ENCODE measurements at places on chromosomes 5 and 9.

- DNase-seq = no peak
Measured at GRCh38 chr9:130518233-130518632, 61.1 kb upstream of the FUBP3 start.

- no peak for DNase-seq
Measured at GRCh38 chr5:136053336-136054141, 24.8 kb downstream of the TGFBI start.

GRCh38 chr5:65539827-65540226 is 23.1 kb downstream of the CENPK start:
- no peak for DNase-seq

DNA sequence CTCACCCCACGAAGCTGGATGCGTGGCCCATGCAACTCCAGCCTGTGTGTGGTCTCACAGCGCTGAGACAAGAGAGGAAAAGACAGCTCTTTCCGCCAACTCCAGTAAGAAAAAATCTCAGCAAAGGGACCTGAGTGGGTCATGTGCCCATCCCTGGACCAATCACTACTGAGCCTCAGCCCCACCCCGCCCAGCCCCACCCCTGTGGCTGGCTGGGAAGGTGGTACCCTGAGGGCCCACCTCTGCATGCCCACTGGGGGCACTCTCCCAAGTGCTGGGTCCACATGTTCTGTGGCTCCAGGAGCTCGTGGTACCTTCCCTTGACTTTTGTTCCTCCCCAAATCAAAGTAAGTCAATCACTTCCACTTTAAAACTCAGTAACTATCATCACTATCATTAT is 105.1 kb upstream of the SMIM23 start:
- no peak for DNase-seq

DNA sequence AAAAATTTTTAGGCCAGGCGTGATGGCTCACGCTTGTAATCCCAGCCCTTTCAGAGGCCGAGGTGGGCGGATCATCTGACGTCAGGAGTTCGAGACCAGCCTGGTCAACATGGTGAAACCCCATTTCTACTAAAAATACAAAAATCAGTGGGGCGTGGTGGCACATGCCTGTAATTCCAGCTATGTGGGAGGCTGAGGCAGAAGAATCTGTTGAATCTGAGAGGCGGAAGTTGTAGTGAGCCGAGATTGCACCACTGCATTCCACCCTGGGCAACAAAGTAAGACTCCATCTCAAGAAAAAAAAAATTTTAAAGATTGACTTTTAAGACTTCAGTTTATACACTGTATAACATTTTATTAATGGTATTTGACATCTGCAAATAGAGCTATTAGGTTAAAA is 60.1 kb upstream of the GNAQ start:
- no peak for DNase-seq

DNA sequence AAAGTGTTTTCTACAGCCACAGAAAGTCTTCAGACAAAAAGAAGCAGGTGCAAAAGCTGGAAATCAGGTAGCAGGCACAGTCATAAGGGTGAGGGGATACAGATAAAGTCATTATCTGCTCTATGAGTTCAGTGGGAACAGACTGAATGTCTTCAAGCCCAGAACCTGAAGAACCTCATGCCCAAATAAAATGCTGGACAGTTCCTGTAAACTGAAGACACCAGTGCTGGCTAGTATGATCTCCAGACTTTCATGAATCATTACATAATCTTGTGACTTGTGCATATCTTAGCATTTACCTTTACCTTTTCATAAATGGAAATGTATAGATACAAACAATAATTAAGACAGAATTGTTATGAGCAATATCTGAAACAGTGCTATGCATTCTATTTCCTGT is 728.7 kb downstream of the DNAH5 start:
- DNase-seq = no peak

DNA sequence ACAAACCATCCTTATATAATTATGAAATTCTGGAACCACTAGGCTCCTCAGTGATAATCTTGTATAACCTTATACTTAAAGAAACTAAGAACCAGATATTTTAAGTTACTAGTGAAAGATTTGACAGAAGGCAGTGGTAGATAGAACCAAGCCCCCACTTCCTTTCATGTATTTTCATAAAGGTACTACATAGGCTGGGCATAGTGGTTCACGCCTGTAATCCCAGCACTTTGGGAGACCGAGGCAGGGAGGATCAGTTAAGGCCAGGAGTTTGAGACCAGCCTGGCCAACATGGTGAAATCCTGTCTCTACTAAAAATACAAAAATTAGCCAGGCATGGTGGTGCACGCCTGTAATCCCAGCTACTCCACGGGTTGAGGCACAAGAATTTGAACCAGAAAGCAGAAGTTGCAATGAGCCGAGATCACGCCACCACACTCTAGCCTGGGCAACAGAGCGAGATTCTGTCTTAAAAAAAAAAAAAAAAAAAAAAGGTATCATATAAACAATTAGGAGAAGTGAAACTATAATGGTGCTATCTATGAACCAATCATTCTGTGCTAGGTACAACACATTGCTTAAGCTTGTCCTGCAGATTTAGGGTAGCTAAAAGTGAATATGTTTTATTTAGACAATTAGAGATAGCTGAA is 27.9 kb upstream of the DTWD2 start:
- DNase-seq = no peak

DNA sequence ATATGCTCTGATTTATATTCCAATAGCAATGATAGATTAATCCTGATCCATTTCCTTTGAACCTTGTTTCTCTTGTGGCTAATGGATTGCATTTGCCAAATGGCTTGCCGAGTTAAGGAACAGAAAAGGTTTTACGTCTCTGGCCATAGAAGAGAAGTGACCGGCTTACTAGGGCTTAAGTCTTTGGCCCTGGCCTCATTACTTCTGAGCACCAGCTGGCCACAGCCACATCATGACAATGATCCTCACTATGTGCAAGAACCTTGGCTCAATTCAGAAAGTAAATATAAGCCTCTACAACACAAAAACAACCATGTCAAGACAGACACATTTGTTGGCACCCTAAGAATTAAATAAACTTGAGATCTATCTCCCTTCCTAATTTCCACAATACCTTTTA is 46.1 kb downstream of the ZNF608 start:
- no peak for DNase-seq

DNA sequence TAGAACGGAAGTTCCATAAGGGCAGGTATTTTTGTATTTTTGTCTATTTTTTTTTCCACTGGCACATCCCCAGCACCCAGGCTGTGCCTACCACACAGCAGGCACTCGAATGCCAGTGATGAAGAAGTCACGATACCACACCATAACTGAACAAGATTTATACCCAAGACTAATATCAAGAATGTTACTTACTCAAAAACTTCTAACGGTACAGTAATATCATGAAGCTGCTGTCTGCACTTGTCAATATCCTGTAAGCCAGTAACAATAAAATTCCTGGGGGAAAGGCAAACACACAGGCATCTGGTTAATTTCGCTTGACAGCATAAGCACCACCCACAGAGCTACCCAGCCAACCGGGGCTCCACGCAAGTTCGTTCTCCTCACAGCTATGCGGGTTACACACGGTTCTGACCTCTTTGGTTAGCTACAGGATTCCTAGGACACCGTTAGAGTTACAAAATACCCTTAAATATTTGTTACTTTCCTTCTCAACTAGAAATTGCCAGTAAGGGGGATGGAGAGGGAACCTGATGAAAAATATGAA is 1.3 kb downstream of the MED10 start:
- DNase-seq = no peak

DNA sequence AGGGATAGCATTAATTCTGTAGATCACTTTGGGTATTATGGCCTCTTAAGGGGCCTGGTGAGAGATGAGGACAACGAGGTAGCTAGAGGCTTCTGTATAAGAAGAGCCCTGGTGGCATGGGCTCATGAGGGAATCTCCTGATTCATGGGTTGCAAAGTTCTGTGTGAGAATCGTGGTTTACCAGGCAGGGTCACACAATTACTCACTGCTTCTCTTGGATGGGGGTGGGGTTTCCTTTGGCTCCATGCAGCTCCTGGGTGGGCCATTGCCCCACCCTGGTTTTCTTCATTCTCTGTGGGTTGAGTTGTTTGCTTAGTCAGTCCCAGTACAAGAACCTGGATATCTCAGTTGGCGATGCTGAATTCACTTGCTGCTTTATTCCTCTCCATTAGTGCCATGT is 30.9 kb upstream of the TNFSF15 start:
- no peak for DNase-seq

DNA sequence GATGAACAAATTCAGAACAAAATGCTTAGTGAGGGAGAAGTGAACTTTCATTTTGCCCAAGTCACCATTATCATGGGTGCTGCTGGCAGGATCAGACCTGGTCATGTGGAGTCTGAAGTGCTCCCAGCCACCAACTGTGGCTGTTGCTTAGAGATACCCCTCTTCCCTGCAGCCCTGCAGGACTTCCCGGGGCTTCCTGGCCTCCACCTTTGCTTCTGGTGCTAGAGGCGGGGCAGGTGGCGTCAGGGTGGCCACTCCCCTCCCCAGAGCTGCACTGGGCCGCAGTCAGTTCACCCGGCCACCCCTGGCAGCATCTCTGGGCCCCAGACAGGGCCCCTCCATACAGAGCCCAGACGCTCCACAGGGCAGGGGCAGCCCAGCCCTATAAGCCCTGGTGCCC is 30.0 kb upstream of the SLC12A7 start:
- no peak for DNase-seq

DNA sequence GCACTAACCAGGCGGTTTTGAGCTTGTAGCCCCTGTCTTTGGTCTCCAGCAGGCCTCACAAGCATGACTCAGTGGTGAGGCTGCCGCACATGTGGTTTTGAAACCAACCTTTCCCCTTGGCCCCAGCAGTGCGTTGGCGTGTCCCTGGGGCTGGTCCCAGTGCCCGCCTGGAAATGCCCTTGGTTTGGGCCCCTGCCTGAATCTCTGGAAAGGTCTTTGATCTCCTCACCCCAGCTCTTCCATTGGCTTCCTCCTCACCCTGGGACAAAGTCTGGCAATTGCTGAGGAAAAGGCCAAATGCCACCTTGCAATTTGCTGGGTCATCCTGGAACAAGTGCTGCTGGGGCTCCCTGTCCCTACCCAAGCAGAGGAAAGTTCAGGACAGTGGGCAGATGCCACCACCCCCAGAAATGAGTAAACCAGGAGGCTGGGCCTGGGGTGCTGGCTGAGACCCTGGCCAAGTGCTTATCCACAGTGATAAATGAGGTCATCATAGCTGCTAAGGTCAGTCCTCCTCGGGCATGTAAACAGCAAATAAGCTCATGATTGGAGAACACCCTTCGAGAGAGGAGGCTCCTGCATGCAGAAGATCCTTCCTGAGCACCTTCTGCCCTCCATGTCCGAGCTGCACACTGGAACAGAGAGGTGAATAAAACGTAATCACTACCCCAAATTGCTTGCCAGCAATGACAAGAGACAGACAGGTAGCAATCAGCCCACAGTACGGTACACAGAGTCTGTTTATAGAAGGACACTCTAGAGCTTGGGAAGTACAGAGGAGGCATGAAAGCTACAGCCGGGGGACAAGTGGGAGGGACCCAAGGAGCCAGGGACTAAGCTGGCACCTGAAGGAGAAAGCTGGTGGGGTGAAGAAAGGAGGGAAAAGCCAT is 98.9 kb upstream of the CPEB4 start:
- DNase-seq = no peak

GRCh38 chr5:179588166-179588565 is 35.3 kb downstream of the HNRNPH1 start:
- no peak for DNase-seq

- DNase-seq = no peak
Measured at GRCh38 chr5:139271201-139272027, 22.1 kb upstream of the MATR3 start.

- no peak for DNase-seq
Measured at GRCh38 chr5:23316060-23316591, 191.3 kb upstream of the PRDM9 start.

- DNase-seq = no peak
Measured at GRCh38 chr9:98311541-98311940, 56.1 kb upstream of the TBC1D2 start.

GRCh38 chr5:151139646-151140045 is 17.9 kb downstream of the ANXA6 start:
- DNase-seq = no peak

- DNase-seq = no peak
Measured at GRCh38 chr9:21559402-21560280, 77.5 kb upstream of the IFNE start.

- no peak for DNase-seq
Measured at GRCh38 chr5:142884029-142884428, 113.9 kb downstream of the ARHGAP26 start.

GRCh38 chr5:38536968-38537367 is 19.5 kb downstream of the LIFR start:
- DNase-seq = no peak

DNA sequence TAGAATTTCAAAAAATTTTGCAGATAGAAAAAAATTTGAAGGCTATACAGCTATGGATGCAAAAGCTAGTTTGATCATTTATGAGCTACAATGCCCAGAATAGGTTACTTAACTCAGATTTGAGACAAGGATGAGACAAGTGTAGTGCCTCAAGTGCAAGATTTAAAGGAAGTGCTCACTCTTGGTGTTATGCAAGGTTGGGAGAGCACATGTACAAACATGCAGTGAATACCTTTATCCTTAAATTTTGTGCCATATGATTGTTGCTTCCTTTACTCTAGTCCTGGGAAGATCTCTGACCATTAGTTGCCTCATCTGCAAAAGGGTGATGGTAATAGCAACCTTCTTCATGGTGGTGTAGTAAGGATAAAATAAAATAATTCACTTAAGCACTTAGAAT is 31.7 kb upstream of the PPP2R2B start:
- DNase-seq = no peak

GRCh38 chr9:133162861-133163503 is 732 bp downstream of the GBGT1 start:
- DNase-seq = no peak

- DNase-seq = no peak
Measured at GRCh38 chr5:138282920-138283742, 8.7 kb upstream of the GFRA3 start.

GRCh38 chr5:10902145-10902544 is 141.1 kb upstream of the DAP start:
- DNase-seq = no peak

GRCh38 chr5:127867022-127867783 is 164.0 kb downstream of the CCDC192 start:
- DNase-seq = no peak

DNA sequence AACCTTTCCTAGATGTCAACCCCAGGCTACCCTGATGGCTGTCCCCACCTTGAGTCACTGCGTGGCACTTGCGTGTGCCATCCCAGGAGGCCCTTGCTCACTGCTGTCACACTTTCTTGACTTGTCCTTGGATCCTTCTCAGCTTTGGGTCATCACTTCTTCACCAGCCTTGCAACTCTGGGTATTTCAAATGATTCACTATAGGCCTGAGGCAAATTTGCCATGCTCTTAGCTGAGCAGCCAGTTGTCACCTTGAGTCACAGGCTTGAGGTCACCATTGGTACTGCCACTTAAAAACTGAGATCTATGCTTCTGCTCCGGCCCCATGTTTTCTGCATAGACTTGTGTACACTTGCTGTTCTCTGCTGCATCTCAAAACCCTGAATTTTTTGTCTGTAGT is 84.7 kb downstream of the BASP1 start:
- no peak for DNase-seq

DNA sequence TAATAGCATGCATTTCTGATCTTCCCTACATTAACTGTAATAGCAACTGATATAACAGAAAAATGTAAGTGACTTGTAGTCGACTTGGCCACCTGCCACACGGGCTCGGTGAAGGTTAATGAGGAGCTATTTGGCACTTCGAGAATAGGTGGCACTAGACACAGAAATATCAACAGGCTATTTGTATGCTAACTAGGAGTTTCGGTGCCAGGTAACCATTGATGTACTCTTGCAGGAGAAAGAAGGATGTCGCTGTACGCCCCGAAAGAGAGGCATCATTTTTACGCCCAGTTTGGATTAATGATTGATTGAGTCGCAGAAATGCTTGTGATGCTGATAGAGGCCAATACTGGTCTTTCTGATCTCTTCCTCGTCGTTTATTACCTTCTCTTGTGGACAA is 516 bp upstream of the DMRT2 start:
- DNase-seq = no peak
